ENCODE measurements at places on chromosomes 12 and 14.
A peak's percentile ranks its signal among the peaks of the same experiment; 100 is the strongest.

- DNase-seq: no peak
These were observed 3.4 kb upstream of the C3AR1 start for GRCh38 chr12:8069582-8069981.

DNA sequence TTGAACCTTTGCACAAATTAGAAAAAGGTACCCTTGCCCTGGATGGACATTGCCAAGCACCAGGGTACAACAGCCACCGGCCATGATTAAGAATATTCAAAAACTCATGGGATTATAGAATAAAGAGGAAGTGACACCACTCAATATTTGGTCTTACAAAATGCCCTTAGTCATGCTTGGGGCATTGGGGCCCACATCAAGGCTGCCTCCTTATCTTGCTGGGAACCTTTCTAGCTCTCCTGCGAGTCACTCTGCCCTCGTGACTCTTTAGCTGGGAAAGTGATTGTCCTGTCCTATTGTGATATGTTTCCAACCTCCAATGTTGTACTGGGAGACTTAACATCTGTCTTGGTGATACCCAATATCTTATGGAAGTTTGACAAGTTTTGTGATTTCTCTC lies 57.8 kb downstream of the GTF2A1 start:
- no peak for DNase-seq

GRCh38 chr12:49054096-49054495 lies 6.5 kb downstream of the KMT2D start:
- DNase-seq: no peak

DNA sequence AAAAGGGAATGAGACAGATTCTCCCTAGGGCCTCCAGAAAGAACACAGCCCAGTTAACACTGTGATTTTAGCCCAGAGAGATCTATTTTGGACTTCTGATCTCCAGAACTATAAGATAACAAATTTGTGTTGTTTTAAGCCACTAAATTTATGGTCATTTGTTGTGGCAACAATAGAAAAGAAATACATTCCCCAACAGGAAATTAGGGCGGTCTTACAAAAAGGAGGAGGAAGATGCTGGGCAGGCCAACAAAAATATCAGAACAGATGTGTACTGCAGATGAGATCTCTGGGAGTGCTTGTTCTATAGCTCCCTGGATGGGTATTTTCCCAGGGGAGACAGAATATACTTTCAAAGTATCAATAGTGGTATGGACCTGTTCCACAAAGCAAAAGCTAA lies 32.0 kb upstream of the SOCS2 start:
- no peak for DNase-seq

- DNase-seq: peak; percentile 80
These were observed at the start of gene YAF2 for GRCh38 chr12:42238240-42239140. TSS of gene YAF2 (minus strand) at chr12:42238248. CDS start at chr12:42238180, 68 bp downstream.

- no peak for DNase-seq
These were observed 37.2 kb downstream of the APOBEC1 start for GRCh38 chr12:7628381-7628961.

DNA sequence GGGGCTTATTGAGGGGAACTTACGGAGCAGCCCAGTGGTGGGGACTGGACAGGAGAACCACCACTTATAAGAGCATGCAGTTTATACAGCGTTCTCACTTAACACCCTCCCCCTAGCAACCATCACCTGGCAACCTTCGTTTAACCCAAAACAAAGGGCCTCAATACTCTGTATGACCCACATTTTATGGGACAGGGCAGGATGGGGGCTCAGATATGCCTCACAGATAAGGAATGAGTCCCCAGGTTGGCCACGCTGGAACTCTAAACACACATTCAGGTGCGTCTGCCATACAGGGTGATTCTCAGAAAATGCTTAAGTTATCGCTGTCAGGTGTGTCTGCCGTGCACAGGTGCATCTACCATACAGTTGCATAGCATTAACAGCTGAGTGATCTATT lies 99.2 kb downstream of the GCH1 start:
- no peak for DNase-seq

GRCh38 chr12:103755425-103755824 lies 85.6 kb downstream of the NT5DC3 start:
- DNase-seq: no peak

GRCh38 chr14:69554500-69554899 lies 20.2 kb downstream of the CCDC177 start:
- DNase-seq: no peak

GRCh38 chr14:25111061-25111601 lies 61.2 kb upstream of the STXBP6 start:
- DNase-seq: no peak

- no peak for DNase-seq
These were observed 939 bp downstream of the NPC2 start for GRCh38 chr14:74491956-74492775.

DNA sequence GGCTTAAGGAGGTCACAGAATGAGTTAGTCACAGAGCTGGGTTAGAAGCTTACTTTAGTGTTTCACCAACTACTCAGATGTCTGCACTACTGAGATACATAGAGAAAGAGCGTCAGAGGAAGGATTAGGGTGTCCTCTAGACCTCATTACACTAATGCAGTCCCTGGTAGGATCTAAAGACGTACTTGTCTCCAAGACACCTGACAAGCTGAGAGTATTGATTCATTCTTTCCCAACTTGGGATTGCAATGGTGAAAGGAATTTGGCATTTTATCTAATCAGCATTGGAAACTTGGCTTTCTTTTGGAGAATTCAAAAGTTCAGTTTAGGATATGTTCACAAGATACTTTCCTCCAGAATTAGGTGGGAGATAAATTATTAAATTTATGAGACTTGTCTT lies 402.1 kb downstream of the ZFP36L1 start:
- DNase-seq: no peak

GRCh38 chr14:33676135-33676566 lies 274.7 kb downstream of the EGLN3 start:
- peak; percentile 9 for DNase-seq

- DNase-seq: no peak
These were observed 74.9 kb upstream of the SLCO1C1 start for GRCh38 chr12:20620261-20620660.

DNA sequence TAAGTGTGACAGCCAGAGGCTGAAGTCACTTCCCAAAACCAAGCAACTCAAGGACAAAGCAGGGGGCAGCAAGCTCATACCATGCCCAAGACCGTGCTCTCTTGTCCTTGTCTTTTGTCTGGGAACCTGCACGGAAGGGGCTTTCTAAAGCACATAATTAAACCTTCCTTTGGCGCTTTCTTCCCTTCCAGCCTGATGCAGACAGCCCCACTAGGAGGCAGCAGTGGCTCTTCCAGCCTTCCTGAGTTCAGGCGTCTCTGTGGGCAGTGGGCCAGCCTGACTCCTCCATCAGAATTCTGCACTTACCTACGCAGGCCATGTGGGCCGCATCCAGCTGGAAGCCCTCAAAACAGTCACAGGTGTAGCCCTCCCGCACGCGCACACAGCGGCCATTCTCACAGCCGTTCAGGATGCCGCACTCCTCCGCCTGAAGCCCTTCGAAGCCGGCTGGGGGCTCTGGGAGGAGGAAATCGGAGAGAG lies 7.6 kb downstream of the ISCA2 start:
- peak; percentile 21 for DNase-seq

GRCh38 chr12:122842505-122843405 lies 7.5 kb downstream of the HIP1R start:
- no peak for DNase-seq

- DNase-seq: no peak
These were observed 5.5 kb upstream of the SELPLG start for GRCh38 chr12:108638997-108639822.

DNA sequence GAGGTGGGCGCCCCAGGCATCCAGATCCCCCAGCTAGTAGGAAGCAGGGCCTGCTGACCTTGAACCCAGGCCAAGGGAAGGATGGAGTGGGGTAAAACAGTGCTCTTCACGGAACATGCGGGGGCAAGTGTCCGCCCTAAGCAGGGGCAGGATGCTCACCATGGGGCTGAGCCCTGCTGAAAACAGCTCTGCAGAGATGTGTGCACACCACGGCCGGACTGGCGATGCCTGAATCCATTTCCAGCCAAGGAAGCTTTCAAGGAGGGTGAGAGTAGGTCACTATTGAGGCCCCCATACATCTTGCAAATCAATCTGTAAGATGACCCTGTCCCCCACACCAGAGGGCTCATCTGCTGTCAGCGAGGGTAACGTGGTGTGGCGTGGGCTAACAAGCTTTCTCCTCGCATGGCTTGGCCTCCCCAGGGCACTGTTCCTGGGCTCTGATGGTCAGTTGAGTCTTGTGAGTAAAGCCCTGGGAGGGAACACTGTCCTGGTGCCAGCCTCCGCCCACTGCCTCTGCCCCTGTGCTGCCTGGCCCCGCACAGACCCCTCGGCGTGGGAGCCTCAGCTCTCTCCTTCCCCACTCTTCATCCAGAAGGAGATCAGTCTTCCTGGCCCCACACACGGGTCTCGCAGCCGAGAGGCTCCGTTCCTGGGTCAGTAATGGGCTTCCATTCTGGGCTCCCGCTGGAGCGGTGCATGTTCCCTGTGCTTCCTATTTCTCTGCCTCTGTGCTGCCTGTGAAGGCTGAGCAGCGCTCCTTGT lies 69.1 kb downstream of the CCDC92 start:
- DNase-seq: no peak

- DNase-seq: no peak
These were observed 100.7 kb downstream of the APAF1 start for GRCh38 chr12:98745578-98746391.

- no peak for DNase-seq
These were observed 407.8 kb downstream of the ATP23 start for GRCh38 chr12:58349161-58349560.

Measured in NCI-H1092 (cell line).